Endodermal cell (in vitro differentiated cells): ENCODE measurements at places on chromosomes 1 and 21. TPM values are rescaled to one million over a fixed set of nuclear protein-coding genes. Genes with fewer than 3 reads are reported as not detected.
A peak's percentile ranks its signal among the peaks of the same experiment; 100 is the strongest.

The CHIA gene
- not detected in 3 replicates for total RNA-seq

GRCh38 chr1:200437556-200438203, 27.8 kb upstream of the ZNF281 start:
- no peak overlapping the region for H3K27ac ChIP-seq
- DNase-seq, result no peak
- peaks cover 7% of the 10 kb centered on the region for H3K36me3 ChIP-seq

DNA sequence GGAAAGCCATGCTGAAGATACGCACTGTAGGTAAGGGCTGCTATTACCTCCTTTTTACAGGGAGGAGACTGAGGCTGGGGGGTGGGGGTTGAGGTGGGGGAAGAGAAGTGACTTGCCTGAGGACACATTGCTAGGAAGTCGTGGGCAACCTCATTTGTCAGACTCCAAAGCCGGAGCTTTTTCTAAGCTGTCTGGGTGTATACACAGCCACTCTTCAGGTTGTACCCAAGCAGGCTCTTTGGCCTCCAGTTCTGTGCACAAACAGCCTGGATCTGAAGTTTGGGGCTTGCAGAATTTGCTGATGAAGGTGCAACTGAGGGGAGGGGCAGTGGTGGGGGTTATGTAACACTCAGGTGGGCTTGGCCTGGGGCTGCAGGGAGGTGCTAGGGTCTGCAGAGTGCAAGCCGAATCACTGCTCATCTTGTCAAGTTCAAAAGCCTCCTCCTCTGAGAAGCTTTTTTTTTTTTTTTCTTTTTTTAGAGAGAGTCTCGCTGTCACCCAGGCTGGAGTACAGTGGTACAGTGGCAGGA, 16.9 kb downstream of the TINAGL1 start:
- peak; percentile 34 for DNase-seq
- no peak overlapping the region for H3K4me3 ChIP-seq
- no peak overlapping the region for H3K27ac ChIP-seq
- H3K36me3 ChIP-seq, result no peaks in the 10 kb centered on the region
- H3K4me1 ChIP-seq, result peaks cover 4% of the 10 kb centered on the region

DNA sequence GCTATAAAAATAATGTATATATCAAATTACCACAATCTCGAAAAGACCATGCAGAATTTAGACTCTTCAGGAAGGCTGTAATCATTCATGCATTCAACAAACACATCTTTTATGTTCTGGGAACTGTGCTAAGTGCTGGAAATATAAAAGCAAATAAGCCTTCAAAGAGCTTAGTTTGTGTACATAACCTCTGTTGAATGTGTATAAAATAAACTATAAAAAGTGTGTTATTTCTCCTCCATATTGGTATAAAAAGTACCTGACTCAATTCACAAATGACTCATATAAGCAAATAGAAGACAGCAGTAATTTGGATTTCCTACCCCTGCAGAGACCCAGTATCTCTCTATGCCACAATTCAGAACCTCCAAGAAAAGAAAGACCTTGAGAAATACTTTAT, 36.8 kb downstream of the RAB3GAP2 start:
- no peak for DNase-seq
- H3K4me3 ChIP-seq, result no peak overlapping the region
- H3K27ac ChIP-seq, result no peak overlapping the region
- no peaks in the 10 kb centered on the region for H3K27me3 ChIP-seq

The COL6A2 gene
- total RNA-seq, result 359 and 377 TPM in 2 replicates
